ENCODE measurements at places on chromosomes 1 and 21.

- no peak for DNase-seq
Observed at GRCh38 chr21:32386195-32386870, 6.5 kb downstream of the URB1 start.

GRCh38 chr1:28172713-28173150 lies 3.8 kb downstream of the PTAFR start:
- no peak for DNase-seq

- no peak for DNase-seq
Observed at GRCh38 chr1:71557138-71557537, 476.3 kb upstream of the ZRANB2 start.

DNA sequence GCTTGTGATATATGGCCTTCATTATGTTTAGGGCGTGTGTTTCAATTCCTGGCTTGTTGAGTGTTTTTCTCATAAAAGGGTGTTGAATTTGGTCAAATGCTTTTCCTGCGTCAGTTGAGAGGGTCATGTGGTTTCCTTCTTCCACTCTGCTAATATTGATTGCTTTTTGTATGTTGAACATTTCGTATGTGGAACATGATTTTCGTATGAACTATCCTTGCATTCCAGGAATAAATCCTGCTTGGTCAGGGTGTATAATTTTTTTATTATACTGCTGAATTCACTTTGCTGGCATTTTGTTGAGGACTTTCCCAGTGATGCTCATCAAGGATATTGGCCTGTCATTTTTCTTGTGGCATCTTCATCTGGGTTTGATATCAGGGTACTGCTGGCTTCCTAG lies 4.7 kb upstream of the ATAD3A start:
- no peak for DNase-seq

DNA sequence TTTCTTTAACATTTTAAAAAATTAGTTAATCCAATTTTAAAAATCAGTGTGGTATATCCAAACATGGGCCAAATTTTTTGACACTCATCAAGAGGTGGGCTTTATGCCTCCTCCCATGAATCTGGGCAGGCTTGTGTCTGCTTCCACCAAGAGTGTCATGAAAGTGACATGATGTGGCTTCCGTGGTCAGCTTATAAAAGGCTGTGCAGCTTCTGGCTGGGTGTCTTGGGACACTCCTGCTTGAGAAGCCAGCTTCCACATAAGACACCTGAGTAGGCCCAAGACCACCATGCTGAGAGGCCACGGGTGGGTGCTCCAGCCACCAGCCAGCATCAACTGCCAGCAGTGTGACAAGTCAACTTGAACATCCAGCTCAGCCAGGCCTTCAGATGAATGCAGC lies 74.3 kb upstream of the RUNX3 start:
- DNase-seq: no peak

- no peak for DNase-seq
Observed at GRCh38 chr1:232904566-232904965, 45.8 kb upstream of the NTPCR start.

- DNase-seq: no peak
Observed at GRCh38 chr1:32754317-32755097, 51.9 kb upstream of the SYNC start.

GRCh38 chr1:168466092-168466713 lies 77.6 kb downstream of the XCL2 start:
- DNase-seq: peak; percentile 20

DNA sequence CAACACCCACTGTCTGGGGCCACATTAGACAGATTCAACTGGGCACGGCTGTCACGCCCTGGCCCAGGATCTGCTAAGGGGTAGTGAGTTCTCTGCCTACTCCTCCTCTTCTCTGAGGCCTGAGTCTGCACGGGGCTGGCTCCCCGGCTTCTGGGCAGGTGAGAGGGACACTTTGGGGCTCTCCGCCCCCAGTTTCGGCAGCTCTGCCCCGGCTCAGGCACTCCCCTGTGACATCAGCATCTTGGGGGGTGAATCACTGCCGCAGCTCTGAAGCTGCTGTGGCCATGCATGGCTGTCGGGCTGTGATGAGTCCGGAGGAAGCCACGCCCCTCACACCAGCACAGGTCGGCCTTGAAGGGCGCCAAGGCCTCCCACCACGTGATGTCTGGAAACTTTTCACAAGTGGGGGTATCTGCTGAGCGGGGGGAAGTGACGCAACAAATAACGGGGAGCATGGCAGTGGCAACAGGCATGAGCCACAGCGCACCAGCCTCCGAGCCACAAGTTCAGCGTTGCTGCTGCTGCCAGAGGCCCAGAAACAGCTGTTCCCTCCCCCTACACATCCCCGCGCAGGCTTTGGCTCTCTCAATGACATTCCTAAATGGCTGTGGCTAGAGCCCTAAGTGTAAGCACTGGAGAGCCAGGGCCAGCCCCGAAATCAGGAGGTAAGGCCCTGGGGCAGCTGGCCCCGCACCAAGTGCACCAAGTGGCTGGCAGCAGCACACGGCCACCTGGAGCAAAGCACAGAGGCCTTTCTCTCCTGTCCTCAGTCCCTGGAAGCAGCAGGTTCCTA lies 26.3 kb downstream of the ZBTB17 start:
- DNase-seq: peak; percentile 61

- no peak for DNase-seq
Observed at GRCh38 chr1:97277891-97278654, 556.5 kb downstream of the PTBP2 start.

GRCh38 chr1:218031901-218032300 lies 253.2 kb upstream of the RRP15 start:
- no peak for DNase-seq

GRCh38 chr21:27796106-27796505 lies 829.2 kb upstream of the ADAMTS5 start:
- no peak for DNase-seq

DNA sequence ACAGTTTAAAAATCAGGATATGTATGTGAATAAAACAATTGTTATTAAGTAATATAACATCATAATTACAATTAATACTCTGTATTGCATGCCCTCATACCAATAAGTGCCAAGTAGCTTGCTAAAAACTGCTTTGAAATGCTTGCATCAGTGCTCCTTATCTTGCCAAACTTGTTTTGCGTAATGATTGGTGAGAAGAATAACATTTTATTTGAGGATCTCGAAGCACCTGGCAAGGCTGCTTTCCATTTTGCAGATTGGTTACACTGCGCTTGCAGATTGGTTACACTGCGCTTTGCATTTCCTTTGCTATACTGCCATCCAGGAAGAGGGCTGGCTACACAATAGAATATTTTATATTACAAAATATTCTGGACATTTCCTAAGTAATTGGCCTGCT lies 1.7 kb upstream of the PBX1 start:
- DNase-seq: no peak

- no peak for DNase-seq
Observed at GRCh38 chr1:95467036-95467435, 233.0 kb downstream of the RWDD3 start.

DNA sequence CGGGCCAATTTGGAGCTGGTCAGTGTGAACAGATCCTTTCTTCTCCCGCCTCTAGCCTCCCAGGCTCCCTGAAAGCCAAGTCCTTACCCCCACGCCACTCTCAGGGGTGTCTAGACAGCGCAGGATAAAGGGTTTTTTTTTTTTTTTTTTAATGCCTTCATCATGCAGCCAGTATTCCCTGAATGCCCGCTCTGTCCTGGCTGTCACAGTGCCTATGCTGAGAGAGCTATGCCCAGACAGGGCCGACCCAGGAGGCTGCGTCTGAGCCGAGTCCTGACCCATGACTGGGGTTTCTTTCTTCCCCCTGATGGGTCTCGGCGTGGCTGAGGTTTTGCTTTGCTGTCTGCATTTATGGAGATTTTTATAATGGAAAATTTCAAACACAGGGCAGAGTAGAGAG lies 18.3 kb downstream of the SPSB1 start:
- no peak for DNase-seq

DNA sequence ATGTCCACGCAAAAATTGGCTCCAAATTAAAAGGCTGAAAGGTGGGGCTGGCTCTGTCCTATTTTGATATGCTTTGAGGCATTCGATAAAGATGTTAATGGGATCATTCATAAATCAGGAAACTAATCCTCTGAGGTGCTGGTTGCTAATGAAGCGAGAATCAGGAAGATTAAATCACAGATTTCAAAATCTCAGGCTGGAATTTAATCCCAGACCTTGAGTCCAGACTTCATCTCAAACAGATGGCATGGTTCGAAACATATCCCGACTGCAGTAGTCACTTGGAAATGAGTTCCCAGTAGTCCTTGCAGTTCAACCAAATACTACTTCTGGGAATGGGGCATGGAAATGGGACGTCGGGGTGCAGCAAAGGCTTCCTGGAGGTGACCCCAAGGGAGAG lies 4.5 kb upstream of the KLF17 start:
- no peak for DNase-seq

- no peak for DNase-seq
Observed at GRCh38 chr21:28207436-28208173, 785.1 kb downstream of the LTN1 start.

DNA sequence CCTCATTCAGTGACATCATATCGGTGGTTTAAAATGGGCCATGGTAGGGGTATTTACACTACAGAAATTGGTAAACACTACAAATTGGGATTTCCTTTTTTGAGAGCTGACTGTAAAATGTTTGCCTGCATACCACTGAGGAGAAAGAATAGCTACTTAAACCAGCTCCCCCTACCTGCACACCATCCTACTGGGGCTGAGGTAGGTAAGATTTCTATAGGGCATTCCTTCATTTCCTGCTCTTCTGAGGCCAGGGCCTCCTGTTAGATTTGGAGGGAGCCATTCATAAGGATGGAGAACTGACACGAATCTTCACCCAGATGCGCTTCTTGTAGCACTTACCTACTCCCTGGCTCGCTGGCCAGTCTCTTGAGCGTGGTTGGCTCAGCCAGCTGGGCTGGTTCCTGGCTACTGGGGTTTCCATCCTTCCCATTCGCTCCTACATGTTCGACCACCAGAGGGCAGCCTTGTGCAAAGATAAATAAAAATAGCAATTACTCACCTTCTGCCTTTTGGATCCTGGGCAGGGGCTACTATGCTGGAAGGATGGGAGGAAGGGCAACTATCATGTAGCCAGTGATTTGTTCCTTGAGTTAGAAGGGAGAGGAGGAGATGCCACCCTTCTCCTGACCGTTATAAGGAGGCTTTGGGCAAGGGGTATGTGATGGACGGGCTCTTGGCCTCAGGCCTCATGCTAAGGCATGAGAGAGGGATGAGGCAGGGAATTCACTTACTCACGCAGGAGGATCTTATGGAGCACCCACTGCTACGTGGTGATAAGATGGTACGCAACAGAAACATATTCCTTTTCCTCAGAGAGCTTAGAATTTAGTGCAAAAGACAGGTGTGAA lies 10.7 kb downstream of the OPTC start:
- no peak for DNase-seq

- DNase-seq: no peak
Observed at GRCh38 chr1:78491451-78492071, 787 bp downstream of the PTGFR start.

- DNase-seq: no peak
Observed at GRCh38 chr21:18951271-18952038, 547.9 kb upstream of the TMPRSS15 start.

DNA sequence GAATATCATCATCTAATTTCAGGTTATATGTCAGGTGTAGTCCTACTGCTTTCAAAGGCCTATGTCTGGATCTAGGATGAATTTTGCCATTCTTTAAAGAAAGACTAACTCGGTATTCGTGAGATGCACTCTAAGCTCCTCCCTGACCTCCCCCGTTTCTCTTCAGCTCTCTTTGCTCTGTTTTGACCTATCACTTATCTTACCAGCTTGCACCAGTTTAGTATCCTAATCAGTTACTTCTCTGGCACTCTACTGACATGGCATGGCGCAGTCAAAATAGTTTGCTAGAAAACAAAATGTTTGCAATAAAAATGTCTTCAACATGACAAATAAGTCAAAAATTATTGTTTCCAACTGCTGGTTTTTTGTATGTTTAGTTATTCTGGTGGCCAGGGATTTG lies 8.4 kb upstream of the SLC16A1 start:
- no peak for DNase-seq

DNA sequence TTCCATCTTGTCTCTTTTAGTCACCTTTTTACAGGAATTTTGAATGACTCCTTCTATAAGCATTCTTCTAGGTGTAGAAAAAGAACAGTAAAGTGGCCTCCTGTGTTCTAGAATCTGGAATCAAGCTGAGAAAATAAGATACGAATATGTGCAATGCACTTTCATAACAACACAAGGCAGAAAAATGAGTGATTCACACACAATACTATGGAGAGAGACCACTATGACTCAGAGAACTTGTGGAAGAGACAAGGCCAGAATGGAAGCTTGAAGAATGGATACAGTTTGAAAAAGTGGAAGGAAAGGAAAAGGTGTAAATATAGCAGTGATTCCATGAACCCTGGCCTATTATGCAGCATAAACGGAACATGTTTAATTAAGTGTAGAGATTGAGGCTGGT lies 57.1 kb upstream of the SAMSN1 start:
- no peak for DNase-seq

- DNase-seq: no peak
Observed at GRCh38 chr1:94013367-94013878, 104.2 kb upstream of the GCLM start.

DNA sequence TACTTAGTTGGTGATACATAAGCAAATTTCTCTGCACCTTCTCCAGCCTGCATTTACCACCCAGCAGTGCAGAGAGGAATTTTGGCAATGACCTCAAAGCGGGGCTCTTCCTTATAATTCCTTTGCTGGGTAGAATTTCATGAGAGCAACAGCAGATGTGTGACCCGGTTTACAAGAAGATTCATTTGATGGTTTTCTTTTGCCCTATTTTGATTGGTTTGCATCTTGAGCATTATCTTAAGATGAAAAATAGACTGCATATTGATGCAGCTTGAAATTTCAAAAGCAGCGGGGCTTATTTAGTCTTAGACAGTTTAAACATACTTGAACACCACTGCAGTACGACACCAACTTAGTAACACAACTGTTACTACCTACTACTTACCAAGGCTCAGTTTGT lies 378.9 kb downstream of the TTLL7 start:
- DNase-seq: no peak

DNA sequence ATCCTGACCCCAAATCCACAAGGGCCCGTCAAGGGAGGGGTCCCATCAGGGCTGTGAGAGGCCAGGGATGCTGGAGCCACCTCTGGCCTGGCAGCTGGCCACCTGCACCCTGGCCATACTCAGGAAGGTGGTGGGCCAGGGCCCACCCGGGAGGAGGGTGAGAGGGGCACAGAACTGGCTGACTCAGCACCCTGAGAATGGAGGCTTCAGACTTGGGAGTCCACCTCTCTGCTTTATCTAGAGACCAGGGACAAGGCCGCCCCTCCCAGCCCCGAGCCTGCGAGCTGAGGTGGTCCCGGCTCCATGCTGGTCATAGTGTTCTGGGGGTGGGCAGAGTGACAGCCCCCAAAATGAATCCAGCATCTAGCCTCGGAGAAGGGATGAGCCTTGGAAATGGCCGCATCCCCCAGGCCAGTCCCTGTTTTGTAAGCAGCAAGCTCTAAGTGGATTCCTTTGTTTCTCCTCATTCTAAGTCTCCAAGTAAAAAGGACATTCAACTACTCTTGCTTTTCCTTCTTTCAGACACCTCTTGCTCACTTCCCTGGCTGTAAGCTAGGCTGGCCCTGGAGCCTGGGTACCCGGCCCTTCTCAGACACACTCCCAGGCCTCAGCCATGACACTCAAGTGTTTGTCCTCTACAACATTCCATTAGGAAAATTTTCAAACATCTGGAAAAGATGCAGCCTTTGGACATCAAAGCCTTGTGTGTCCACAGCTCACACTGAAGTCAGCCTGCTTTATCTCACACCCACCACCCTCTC lies 12.3 kb downstream of the WNT3A start:
- DNase-seq: no peak

- DNase-seq: no peak
Observed at GRCh38 chr21:45017039-45017960, 57.1 kb upstream of the ADARB1 start.

Measured in activated CD8-positive, alpha-beta memory T cell treated with anti-CD3 and anti-CD28 coated beads for 48 hours (primary cell).